ENCODE measurements at places on chromosomes 1 and 21. TPM values are rescaled to one million over a fixed set of nuclear protein-coding genes. Genes with fewer than 3 reads are reported as not detected.
A peak's percentile ranks its signal among the peaks of the same experiment; 100 is the strongest.

The OR10Z1 gene
- total RNA-seq: not detected

The DISC1 gene
- 9.9 TPM for total RNA-seq

DNA sequence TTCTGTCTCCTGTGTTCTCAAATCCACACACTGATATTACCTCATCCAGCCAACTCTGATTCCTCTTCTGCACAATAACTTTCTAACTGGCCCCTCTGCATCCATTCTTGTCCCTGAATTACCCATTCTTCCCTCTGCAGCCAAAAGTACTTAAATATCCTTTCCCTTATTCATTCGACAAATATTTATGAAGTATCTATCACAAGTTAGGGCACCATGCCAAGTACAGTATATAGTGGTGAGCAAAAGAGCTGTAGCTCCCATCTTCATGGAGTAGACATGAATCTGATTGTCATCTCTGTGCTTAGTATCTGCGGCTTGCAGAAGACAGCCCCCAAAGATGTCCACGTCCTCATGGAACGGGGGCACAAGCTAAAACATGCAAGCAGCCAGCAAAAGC, 316.8 kb downstream of the SETD4 start:
- DNase-seq: peak; percentile 3

- DNase-seq: no peak
Observed at GRCh38 chr1:229993060-229993459, 74.0 kb upstream of the GALNT2 start.

GRCh38 chr1:38451541-38451993, 405.0 kb upstream of the POU3F1 start:
- no peak for DNase-seq

DNA sequence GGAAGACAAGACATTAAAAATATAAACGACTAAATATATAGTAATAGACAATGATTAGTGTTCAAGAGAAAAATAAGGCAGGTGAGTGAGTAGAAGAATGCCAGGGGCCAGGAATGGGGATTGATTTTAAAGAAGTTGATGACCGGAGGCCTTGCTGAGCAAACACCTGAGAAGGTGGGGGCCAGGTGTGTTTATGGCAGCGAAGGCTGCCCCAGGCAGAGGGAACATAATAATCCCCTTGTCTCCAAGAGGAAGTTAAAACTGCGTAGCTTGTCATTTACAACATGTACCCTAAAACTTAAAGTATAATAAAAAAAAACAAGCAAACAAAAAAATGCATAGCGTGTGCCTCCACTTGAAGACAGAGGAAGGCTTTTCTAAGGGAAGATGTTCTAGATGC, 220.3 kb downstream of the URB2 start:
- DNase-seq: no peak

DNA sequence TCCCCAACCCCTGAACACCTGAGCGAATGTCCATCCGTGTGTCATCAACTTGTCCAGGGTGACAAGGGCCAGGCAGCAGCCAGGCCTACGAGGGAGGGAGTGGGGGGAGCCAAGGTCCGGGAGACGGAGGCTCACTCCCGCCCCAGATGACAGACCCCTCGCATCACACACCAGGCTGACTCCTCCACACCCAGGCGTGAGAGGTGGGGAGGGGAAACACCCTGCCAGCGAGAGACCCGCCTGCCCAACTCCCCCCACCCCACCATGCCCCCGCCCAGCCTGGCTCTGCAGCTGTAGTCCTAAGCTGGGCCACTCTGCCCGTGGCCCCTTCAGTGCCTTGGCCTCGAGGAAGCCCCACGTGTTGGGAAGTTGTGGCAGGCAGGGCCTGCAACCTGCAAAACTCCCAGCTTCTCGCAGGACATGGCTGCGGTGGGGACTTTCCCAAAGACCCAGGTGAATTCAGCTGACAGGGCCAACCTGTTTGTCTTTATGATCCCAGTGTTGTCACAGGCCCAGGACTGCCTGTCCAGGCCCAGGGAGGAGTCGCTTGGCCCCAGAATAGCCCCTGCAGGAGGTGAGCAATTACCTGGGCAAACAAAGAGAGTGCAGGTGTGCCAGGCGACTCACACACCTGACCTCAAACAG, 62.9 kb downstream of the RIPK4 start:
- DNase-seq: no peak

DNA sequence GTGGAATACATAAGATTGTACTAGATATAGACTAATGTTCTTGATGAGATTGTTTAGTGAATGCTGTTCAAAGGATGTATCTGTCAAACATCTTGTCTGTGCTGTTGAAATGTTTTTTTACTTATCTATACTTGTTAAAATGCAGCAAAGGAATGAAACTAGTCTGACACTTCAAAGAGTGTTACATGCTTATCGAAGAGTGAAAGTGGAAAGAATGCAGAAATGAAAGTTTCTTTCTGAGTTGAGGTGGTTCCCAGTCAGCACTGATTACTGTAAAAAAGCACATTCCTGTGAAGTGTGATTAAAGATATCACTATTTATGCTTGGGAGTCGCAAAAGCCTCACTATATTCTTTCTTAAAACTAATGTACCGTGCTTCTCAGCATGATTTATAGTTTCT, 1225.2 kb downstream of the NCAM2 start:
- DNase-seq: no peak

Measured in fibroblast of villous mesenchyme (primary cell).